ENCODE measurements at places on chromosomes 2 and 18.

- DNase-seq = no peak
Observed at GRCh38 chr18:76993573-76993972, 139.0 kb downstream of the MBP start.

- no peak for DNase-seq
Observed at GRCh38 chr18:36314754-36315153, 17.2 kb downstream of the FHOD3 start.

DNA sequence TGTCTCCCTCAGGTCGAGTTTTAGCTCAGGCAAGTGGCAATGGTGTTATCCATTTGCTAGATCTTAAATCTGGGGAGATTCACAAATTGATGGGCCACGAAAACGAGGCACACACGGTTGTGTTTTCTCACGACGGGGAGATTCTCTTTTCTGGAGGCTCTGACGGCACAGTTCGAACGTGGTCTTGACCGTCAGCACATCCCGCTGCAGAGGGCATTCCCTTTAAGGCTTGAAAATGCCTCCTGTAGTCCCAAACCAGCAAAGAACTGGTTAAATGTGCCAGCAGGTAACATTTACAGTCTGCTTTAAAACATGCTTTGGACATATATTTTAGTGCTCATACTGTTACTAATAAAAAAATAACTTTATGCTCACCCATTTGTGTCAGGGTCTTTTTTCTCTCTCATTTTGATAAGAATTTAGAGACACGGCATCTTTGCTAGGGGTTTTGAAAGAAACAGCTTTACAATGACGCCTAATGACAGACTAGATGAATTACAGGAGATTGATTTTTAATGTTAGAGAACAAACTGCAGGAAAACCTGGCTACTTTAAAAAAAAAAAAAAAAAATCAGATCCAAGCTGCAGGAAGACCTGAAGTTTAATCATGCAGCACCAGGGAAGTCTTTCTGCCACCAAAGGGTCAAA lies 602 bp upstream of the VWC2L start:
- DNase-seq = peak; percentile 40

DNA sequence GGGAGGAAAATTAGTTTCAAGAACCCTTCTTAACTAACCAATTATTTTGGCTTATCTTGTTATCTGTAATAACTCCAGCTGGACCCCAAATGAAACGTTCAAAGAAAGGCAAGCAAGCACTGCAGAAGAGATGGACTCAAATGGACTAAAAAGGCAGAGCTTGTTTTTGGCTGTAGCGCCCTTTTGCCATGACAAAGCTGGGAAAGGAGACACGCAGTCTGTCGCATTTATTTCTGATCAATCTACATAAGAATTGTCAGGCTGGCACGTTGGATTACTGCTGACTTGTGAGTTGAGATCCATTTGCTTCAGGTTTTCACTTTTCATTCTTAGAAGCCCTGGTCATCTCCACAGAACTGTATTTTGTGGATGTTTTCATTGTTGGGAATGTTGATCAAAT lies 402.9 kb downstream of the TMEM182 start:
- no peak for DNase-seq

GRCh38 chr2:88429929-88430328 lies 22.6 kb downstream of the FOXI3 start:
- DNase-seq = no peak

DNA sequence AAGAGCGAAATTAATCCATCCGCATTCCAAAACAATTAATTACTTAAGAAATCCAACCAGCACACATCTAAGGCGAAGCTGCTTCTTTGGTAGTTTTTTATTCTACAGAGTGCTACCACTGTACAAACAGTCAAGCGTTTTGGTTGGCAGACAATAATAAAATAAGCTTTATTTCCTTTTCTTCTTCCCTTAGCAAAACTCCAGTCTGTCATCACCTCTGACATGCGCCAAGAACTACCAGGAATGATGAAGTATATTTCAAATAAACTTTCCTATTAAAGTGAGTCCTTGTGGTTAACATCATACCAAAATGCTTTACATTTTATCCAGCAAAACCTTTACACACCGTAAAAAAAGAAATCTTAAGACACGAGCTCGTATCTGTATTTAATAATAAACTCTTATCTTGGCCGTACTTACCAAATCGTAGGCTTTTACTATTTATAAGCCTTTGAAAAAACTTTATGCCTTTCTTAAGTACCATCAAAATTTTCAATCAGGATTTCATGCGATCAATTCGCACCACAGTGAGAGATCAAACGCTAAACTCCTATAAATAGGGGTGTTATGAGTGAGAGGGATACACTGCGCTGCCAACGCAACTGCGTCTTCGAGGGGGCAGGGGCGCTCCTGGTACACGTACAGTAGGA lies 1.3 kb downstream of the ATL2 start:
- DNase-seq = no peak

DNA sequence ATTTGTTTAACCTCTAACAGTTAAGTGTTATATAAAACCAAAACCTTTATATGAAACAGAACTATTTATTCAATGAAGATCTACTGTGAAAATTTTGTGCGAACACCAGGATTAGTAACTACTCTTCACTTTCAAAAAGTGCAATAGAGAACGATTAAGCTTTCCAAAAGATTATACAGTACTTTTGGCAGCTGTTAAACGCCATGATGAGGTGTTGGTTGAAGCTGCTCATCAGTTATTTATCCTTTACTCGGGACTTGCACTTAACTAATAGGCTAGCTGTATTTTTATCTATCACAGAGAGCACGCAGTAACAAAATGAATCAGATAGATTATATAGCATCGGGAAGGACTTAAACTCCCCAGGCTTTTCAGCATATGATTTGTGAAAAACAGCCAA lies 113.6 kb downstream of the GCA start:
- no peak for DNase-seq

- DNase-seq = no peak
Observed at GRCh38 chr2:54966165-54966832, 84.0 kb downstream of the RTN4 start.

Data from NCI-H2171 (cell line).